CD8-positive, alpha-beta memory T cell (primary cell): ENCODE measurements at places on chromosomes 7 and 10.

- H3K4me1 ChIP-seq = no peaks in the 10 kb centered on the region
- H3K27ac ChIP-seq = no peak overlapping the region
- no peak overlapping the region for H3K4me3 ChIP-seq
Observed at GRCh38 chr7:54967377-54967776, 51.4 kb upstream of the EGFR start.

GRCh38 chr7:82539969-82540368 is 96.4 kb upstream of the CACNA2D1 start:
- no peaks in the 10 kb centered on the region for H3K27me3 ChIP-seq
- no peak overlapping the region for H3K4me3 ChIP-seq
- no peaks in the 10 kb centered on the region for H3K36me3 ChIP-seq
- no peak for DNase-seq
- no peak overlapping the region for H3K27ac ChIP-seq

DNA sequence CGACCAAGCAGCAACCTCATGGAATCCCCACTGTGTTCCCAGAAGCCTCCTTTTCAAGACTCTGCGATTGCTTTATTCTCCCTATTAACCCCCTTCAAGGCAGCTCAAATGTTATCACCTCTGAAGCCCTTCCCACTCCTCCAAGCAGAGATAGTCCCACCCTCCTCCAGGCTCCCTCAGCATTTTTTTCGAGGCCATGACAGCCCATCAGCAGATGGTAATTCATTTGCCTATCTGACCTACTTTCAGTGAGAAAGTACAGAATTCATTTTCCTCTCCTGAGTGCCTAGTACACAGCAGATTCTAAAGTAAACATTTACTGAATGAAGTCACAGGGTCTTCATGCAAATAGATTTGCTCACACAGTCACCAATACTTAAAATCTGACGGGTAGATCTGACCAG is 47.8 kb downstream of the HERPUD2 start:
- no peaks in the 10 kb centered on the region for H3K36me3 ChIP-seq
- no peak for DNase-seq
- no peak overlapping the region for H3K4me3 ChIP-seq

GRCh38 chr10:96413151-96413787 is 54.5 kb upstream of the OPALIN start:
- no peaks in the 10 kb centered on the region for H3K4me1 ChIP-seq
- H3K4me3 ChIP-seq = no peak overlapping the region
- H3K27ac ChIP-seq = no peak overlapping the region
- no peaks in the 10 kb centered on the region for H3K27me3 ChIP-seq
- H3K36me3 ChIP-seq = no peaks in the 10 kb centered on the region
- no peak for DNase-seq

GRCh38 chr7:123220396-123220795 is 20.6 kb upstream of the SLC13A1 start:
- no peaks in the 10 kb centered on the region for H3K27me3 ChIP-seq
- no peak overlapping the region for H3K27ac ChIP-seq
- DNase-seq = no peak
- no peak overlapping the region for H3K4me3 ChIP-seq
- H3K36me3 ChIP-seq = no peaks in the 10 kb centered on the region

DNA sequence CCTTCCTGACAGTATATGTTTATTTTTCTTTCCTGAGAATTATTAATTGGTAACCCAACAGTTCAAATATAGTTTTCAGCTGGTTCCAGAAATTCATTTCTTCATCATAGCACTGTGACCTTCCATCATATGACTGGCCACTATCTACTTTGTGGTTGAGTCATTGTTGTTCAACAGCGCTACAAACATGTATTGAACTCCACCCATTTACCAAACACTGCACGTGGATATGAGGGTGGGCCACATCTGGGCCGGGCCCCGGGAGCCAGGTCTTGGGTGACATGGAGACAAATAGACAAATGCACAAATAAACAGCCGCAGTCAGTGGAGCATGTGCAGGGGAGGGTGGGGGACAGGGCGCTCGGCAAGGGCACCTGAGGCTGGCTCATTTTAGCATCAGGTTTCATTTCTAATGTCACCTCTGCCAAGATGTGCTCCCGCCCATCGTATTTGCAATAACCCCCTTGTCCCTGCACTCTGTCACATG is 24.0 kb upstream of the EEPD1 start:
- DNase-seq = no peak
- H3K27ac ChIP-seq = no peak overlapping the region
- no peak overlapping the region for H3K4me3 ChIP-seq
- no peaks in the 10 kb centered on the region for H3K27me3 ChIP-seq
- H3K4me1 ChIP-seq = no peaks in the 10 kb centered on the region

DNA sequence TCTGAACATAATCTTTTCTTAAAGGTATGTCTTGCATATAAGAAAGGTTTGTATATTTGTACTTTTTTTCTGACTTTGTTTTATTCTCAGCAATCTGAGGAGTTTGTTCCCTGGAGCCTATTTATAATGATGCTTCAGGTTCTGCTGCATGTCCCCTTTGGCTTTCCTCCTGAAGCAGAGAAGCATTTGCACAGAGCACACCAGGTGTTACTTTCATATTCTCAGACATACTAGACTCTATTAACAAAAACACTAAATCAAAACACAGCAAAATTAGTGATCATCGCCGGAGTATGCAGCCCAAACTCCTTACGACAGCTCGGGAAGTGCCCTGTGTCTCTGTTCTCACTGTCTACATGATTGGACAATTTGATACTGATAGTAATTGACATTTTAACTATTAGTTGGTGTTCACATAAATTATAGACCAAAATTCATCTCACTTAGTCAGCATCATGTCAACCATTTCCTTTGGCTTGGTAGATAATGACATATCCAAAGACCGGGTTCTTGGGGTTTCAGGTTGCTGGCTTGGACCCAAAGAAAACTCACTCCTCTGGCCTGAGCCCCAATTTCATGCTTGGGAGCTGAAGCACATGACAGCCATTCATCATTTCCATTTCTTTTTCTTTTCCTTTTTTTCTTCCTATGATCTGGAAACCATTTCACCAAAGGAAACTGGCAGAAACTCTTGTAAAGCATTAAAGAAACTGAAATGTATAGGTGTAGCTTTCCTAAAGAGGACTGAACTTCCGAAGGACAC is 400.1 kb upstream of the NRP1 start:
- H3K27me3 ChIP-seq = no peaks in the 10 kb centered on the region
- H3K4me3 ChIP-seq = no peak overlapping the region
- no peaks in the 10 kb centered on the region for H3K36me3 ChIP-seq
- no peak overlapping the region for H3K27ac ChIP-seq
- H3K4me1 ChIP-seq = no peaks in the 10 kb centered on the region

GRCh38 chr10:74930965-74931364 is 104.6 kb downstream of the KAT6B start:
- no peak for DNase-seq
- no peaks in the 10 kb centered on the region for H3K36me3 ChIP-seq
- H3K27ac ChIP-seq = no peak overlapping the region
- no peaks in the 10 kb centered on the region for H3K4me1 ChIP-seq
- no peaks in the 10 kb centered on the region for H3K27me3 ChIP-seq

DNA sequence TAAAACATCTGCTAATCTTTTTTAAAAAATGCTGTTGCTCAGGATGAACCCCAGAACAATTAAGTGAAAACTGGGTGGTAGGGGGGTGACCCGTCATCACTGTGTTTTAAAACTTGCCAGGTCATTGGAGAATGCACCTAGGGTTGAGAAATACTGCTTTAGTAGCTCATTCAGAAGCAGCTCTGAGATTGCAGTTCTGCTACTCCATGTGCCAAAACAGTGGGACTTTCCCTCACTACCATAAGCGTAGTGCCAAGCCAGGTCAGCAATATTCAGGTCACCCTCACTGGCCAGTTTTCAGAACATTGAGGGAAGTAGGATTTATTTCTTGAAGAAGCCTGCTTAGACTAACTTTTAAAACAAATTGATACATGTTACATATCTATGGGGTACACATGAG is 5.2 kb downstream of the STEAP2 start:
- peaks cover 6% of the 10 kb centered on the region for H3K27me3 ChIP-seq
- no peaks in the 10 kb centered on the region for H3K4me1 ChIP-seq
- H3K4me3 ChIP-seq = no peak overlapping the region
- DNase-seq = no peak

DNA sequence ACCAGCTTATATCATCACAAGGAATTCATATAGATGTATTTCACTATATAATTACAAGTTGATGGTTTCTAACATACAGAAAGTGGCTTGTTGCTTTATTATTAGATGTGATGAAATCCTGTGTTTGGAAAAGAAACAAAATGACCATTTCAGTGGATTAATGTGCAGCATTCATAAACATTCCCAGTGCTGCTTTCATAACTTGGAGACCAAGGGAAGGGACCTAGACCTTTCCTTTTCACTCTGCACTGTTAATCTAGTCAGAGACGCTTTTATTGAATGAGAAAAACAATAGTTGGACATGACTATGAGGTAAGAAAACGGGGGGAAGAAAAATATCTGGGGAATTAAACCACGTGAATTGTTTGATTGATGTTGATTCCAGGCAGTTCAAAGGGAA is 160.0 kb downstream of the HDAC9 start:
- H3K27ac ChIP-seq = no peak overlapping the region
- H3K27me3 ChIP-seq = no peaks in the 10 kb centered on the region
- no peaks in the 10 kb centered on the region for H3K36me3 ChIP-seq
- H3K4me1 ChIP-seq = no peaks in the 10 kb centered on the region
- DNase-seq = no peak
- no peak overlapping the region for H3K4me3 ChIP-seq

- H3K27ac ChIP-seq = no peak overlapping the region
- no peaks in the 10 kb centered on the region for H3K36me3 ChIP-seq
Observed at GRCh38 chr7:155324918-155325235, 27.2 kb downstream of the INSIG1 start.

- H3K36me3 ChIP-seq = no peaks in the 10 kb centered on the region
- no peak for DNase-seq
- no peaks in the 10 kb centered on the region for H3K27me3 ChIP-seq
- H3K4me3 ChIP-seq = no peak overlapping the region
- H3K27ac ChIP-seq = no peak overlapping the region
- no peaks in the 10 kb centered on the region for H3K4me1 ChIP-seq
Observed at GRCh38 chr10:108374991-108375390, 1210.5 kb upstream of the SORCS1 start.

GRCh38 chr10:102281102-102281487 is 35.8 kb downstream of the GBF1 start:
- no peak overlapping the region for H3K4me3 ChIP-seq
- DNase-seq = no peak
- H3K27ac ChIP-seq = no peak overlapping the region
- no peaks in the 10 kb centered on the region for H3K36me3 ChIP-seq
- peaks cover 40% of the 10 kb centered on the region for H3K4me1 ChIP-seq
- no peaks in the 10 kb centered on the region for H3K27me3 ChIP-seq

DNA sequence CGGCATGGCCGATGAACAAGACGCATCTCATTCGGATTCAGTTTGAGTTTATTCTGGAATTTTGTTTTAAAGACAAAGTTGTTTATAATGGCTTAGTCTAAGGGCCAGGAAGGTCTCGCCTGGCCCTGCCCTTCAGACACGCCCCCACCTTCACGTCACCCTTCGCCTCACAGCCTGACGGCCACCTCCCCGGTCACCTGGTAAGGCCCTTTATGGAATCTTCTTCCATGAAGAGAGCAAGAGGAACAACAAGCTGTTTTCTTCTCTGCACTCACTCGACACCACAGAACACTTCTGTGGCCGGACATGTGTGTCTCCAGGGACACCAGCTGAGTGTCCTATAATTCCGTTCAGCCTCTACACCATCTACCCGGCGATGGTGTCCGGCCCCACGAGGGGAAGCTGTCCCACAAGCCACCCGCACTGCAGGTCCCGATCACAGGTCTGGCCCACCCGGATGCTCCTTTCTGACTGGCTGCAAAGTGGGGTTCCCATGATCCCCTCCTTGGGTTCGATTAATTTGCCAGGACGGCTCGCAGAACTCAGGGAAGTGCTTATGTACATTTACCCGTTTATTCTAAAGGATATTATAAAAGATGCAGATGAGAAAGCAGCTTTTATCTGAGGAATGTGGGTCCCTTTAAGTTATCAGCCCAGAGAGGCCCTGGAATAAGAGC is 17.4 kb upstream of the KNDC1 start:
- H3K4me1 ChIP-seq = no peaks in the 10 kb centered on the region
- no peaks in the 10 kb centered on the region for H3K36me3 ChIP-seq
- DNase-seq = no peak
- H3K27ac ChIP-seq = no peak overlapping the region
